ENCODE measurements at places on chromosomes 11 and 22.
A peak's percentile ranks its signal among the peaks of the same experiment; 100 is the strongest.

DNA sequence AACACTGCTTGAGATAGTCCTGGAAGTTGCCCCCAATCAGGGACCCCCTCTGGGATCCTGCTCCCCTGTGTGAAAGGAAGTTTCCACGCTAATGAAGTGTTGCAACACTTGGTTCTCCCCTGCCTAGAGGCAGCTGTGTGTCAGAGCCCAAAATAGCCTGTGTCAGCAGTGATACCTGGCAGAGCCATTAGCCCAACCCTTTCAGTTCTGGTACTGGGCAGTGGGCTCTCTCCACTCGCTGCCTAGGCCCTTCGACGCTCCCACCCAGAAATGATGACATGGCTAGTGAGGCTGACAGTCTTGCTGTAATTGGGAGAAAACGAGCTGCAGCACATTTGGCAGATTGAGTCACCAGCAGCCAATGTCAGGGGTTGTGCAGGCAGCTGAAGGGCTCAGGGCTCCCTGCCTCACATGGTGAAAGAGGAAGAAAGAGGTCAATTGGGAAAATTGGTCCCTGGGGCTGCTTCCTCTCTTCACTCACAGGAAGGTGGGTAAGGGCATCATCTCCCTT lies 1.4 kb upstream of the NXF1 start:
- DNase-seq, result peak; percentile 74

DNA sequence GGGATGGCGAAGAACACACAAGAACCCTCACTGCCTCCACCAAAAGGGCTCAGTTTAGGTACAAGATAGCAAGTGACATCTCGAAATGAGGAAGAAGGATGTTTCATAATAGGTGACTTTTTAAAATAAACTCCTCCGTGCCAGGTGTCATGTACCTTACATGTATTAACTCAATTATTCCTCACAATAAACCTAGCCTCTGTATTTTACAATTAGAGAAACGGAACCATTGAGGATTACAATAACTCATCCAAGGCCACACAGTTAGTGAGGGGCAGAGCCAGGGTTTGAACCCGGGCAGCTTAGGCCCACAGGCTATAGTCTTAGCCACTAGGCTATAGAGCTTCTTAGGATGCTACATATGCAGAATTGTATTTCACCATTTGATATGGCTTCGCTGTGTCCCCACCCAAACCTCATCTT lies 965 bp upstream of the PAMR1 start:
- no peak for DNase-seq

GRCh38 chr11:5815534-5815933 lies 6.8 kb downstream of the OR52N2 start:
- DNase-seq, result peak; percentile 84

GRCh38 chr11:120524536-120525085 lies 13.1 kb downstream of the GRIK4 start:
- DNase-seq, result no peak

GRCh38 chr11:1238767-1239595 lies 16.1 kb downstream of the MUC5B start:
- DNase-seq, result no peak

DNA sequence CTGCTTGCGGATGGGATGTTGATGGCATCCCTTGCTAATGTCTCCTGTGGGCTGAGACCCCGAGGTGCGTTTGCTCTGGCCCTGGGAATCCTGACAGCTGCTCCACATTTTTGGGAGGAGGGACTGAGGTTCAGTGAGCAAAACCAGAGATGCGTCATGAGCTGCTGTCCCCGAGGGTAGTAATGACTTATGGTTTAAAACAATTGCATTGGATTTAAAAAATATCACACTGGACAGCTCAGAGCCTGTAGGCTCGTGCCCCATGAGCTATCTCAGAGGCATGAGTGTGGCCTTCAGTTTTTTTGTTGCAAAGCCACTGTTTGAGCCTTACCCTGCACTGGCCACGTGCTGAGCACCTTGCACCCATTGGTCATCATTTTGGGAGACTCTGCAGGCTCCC lies 20.9 kb upstream of the PARVG start:
- DNase-seq, result no peak

GRCh38 chr11:117281159-117281558 lies 10.0 kb upstream of the BACE1-AS start:
- no peak for DNase-seq

GRCh38 chr22:27880778-27881394 lies 38.2 kb downstream of the PITPNB start:
- peak; percentile 69 for DNase-seq

DNA sequence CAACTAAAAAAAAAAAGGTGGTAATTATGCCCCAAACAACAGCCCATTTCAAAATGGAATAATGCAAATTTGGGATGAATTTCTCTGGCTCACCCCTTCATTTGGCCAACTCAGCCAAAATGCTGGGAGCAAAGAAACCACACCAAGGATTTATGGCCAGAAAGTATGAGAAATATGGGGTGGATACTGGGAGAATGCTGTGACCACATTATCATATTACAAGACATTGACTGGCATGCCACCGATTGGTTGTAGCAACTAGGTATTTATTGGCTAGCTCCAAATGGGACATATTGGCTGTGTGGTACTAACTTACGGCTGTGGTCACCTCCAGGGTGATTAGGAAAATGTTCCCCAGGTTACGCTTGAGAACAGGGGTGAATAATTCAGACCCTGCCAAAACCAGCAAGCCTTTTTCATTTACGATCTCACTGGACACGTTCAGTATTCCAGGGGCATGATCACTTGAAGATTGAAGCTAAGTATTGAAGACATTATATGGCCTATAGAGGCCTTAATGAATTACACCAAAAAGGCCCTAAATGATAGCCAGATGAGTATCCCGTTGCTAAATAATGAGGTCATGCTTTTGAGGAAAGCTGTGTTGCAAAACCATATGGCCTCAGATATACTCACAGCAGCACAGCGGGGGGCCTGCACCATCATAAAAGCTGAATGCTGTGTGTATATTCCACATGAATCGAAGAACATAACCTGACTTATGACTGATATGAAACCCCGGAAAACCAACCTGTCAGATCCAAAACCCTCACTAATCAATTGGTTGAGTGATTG lies 3.8 kb upstream of the FDX1 start:
- DNase-seq, result no peak

GRCh38 chr11:99571094-99571493 lies 550.3 kb downstream of the CNTN5 start:
- no peak for DNase-seq

DNA sequence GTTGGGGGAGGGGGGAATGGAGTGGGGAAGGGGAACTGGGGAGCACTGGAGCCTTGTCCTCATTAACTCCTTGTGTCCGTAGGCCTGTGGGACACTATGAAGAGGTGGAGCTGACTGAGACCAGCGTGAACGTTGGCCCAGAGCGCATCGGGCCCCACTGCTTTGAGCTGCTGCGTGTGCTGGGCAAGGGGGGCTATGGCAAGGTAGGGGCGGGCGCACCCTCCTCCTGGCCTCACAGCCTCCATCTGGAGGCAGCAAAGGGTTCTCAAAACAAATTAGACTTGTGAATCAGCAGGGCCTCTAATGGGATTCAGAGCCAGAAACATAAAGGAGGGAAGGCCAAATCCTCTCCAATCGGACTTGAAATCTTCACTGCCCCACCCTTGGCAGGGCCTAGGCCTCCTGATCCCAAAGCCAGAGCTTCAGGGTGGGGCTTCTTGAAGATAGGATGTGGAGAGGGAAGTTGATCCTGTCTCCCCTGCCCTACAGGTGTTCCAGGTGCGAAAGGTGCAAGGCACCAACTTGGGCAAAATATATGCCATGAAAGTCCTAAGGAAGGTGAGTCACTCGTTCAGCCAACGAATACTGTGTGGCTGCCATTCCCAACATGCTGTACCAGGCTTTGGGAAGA lies 859 bp downstream of the RPS6KB2 start:
- no peak for DNase-seq

DNA sequence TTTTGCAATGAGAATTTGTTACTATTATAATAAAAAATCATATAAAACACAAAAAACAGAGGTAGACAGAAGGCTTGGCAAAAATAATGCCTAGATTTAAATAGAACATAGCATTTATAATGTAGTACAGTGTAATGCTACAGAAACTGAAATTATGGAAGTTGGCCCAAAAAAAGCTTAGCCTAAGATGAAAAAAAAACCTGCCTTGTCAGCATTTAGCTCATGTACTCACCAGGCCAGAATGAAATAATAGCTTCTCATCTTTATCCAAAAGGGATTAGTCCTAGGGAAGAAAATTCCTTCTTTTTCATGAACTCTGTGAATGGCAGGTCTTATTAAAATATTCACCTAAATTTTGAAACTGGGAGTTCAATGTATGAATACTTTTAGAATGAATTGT lies 951.1 kb downstream of the LRRC4C start:
- no peak for DNase-seq

DNA sequence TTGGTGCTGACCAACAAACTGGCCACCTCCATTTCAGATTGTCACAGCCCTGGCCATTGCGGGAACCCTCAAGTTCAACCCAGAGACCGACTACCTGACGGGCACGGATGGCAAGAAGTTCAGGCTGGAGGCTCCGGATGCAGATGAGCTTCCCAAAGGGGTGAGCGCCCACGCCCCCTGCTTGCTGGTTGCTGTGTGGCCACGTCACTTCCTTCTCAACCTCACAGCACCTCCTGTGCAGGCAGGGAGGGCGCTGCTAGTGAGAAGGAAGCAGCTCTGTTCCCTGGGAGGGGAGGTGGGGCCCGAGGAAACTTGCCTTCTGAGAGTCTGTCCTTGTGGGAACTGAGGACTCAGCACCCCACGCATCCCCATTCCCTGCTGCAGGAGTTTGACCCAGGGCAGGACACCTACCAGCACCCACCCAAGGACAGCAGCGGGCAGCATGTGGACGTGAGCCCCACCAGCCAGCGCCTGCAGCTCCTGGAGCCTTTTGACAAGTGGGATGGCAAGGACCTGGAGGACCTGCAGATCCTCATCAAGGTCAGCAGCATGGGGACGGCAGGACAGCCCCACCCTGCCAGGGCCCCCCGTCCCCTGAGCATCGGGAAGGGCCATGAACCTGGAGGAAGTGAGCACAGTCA lies 19.3 kb downstream of the POLR3H start:
- no peak for DNase-seq

DNA sequence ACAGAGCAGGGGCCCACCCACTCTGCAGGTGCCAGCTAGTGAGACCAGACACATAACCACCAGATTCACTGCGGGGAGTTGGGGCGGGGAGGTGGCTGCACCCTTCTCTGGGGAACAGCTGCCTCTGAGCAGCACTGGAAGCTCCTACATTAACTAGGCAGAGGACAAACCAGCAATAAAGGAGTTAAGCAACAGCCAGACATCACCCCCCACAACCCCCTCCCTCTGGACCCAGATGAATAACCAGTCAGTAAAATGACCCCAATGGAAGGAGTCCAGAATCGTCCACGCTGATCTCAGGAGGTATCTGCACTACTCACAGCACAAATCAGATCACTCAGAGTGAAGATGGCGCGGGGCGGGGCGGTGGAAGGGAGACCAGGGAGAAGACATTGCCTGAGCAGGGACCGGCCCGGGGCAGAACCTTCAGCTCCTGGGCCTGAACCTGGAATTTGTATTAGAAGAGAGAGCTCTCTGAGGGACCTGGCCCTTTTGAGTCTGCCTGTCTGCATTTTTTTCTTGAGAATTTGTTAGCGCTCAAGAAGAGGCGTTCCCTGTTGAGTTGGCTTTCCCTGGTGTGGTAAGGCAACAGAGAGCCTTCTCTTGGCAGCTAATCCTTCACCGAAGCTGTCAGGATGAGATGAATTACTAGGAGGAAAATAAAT lies 125.5 kb upstream of the NCAM1 start:
- DNase-seq, result no peak

GRCh38 chr11:114159320-114159719 lies 99.8 kb downstream of the ZBTB16 start:
- no peak for DNase-seq

GRCh38 chr11:121580154-121580553 lies 127.4 kb upstream of the SORL1-AS1 start:
- DNase-seq, result no peak

DNA sequence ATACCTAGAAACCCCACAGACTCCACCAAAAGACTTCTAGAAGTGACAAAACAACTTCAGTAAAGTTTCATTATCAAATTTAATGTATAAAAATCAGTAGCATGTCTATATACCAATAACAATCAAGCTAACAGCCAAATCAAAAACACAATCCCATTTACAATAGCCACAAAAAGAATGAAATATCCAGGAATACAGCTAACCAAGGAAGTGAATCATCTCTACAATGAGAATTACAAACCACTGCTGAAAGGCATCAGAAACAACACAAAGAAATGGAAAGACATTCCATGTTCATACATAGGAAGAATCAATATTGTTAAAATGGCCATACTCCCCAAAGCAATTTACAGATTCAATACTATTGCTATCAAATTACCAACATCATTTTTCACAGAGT lies 46.0 kb downstream of the PRCP start:
- no peak for DNase-seq

GRCh38 chr22:46731246-46732040 lies 6.6 kb downstream of the CERK start:
- no peak for DNase-seq

DNA sequence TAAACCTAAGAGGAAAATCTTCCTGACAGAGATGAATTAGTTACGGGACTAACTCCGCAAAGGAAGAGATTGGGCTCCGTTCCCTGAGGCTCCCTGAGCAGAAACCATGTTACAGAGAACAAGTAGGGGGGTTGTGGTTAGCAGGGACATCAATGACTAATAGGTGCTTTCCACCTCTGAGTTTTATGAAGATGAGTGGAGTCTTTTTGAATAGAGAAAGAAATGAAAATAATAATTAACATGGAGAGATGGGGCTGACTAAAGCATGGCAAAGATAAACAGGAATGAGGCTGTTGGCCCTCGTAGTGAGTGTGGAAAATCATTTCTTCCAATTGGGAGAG lies 47.5 kb upstream of the PICALM start:
- DNase-seq, result no peak

DNA sequence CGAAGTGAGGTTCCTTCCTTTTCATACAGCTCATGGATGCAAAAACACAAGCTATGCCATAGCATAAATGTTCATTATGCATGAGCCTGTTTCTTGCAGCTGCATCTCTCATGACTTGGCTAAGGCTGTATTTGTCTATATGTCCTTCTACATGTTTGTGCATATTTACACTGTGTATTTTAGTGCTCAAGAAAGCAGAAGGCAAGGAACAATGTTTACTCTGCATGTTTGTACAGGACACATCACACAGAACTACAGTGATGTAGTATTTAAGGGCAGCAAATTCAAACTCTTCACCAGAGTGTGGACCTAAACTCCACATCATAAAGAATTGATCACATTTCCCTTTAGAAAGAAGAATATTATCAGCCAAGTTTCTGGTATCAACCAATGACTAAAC lies 170.3 kb downstream of the CADM1 start:
- no peak for DNase-seq

DNA sequence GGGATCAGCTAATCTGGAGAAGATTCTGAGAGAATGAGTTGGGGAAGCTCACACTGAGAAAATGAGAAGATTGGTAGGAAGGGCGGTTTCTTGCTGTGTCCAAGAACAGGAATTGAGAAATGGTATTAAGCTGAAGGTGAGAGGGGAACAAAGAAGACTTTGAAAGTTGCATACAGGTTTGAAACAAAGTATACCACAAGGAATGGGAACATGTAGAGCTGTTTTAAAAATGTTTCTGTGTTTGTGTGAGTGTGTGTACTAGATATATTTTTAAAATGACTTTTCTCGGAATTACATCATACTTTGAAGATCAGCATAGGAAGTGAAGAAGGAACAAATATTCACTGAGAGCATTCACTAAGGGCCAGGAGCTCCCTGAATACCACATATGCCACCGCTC lies 24.4 kb upstream of the IZUMO1R start:
- no peak for DNase-seq
